CD8-positive, alpha-beta T cell (primary cell): ENCODE measurements at places on chromosomes 5 and 9. TPM values are rescaled to one million over a fixed set of nuclear protein-coding genes. Genes with fewer than 3 reads are reported as not detected.

The CAMK4 gene
- total RNA-seq: 168 TPM

The SV2C gene
- 0.11 TPM for total RNA-seq

The SLC35A4 gene
- 19.4 TPM for total RNA-seq

The UBE2R2 gene
- total RNA-seq: 20.1 TPM

The NUTM2G gene
- total RNA-seq: not detected

The FRRS1L gene
- not detected for total RNA-seq

The NXNL2 gene
- not detected for total RNA-seq

The IFNA2 gene
- total RNA-seq: not detected

The MEGF10 gene
- total RNA-seq: not detected

The MINAR2 gene
- total RNA-seq: not detected
